ENCODE measurements at places on chromosomes 1 and 21.

DNA sequence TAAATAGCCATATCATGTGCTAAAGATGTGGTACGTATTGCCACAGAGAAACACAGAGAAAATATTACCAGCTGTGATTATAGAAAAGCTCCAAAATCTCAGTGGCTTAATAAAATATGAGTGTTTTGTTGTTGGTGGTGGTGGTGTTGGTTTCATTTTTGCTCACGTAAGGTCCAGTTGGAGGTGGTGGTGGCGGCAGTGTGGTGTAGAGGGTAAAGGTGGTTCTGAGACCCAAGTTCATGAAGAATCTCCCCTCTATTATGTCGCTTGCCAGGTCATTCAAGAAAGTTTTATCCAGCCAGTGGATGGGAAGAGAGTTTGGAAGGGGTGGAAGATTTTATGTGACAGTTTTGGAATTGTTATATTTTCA, 217.6 kb upstream of the SAMSN1 start:
- DNase-seq: no peak

- no peak for DNase-seq
Observed at GRCh38 chr21:18715606-18716005, 312.0 kb upstream of the TMPRSS15 start.

- peak; percentile 34 for DNase-seq
Observed at GRCh38 chr1:58932859-58933598, 149.2 kb upstream of the JUN start.

DNA sequence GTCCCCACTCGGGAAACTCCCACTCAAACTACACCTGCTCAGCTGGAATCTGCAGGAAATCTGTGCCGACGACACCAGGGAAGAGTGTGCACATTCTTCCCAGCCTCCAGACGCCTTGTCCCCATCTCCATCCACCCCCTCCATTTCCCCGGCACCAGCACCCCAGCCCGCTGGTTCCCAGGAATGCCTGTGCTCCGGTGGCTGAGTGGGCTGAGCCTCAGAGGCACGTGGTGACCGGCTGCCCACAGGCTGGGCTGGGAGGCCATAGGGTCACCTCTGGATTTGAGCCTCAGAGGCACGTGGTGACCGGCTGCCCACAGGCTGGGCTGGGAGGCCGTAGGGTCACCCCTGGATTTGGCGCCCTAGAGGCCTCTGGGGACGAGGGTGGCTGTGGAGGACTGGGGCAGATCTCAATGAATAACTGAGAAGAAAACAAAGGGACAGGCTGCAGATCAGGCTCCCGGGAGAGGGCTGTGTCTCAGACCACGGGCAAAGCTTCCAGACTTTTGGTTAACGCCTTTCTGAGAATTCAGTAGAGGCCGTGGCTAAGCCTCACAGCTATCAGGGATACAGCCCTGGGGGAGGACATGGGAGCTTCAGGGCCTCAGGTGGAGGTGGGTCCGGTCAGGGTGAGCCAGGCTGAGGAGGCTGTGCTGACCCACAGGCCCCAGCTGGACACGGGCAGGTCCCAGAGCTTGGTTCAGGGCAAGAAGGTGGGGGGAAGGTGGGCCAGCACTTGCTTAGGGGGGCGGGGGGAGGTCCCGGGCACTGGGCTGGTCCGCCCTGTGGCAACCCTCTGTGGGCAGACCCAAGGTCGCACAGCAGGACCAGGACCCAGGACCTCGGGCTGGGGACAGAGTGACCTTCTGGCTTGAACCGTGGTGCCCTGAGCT, 17.3 kb upstream of the TTLL10 start:
- DNase-seq: no peak

DNA sequence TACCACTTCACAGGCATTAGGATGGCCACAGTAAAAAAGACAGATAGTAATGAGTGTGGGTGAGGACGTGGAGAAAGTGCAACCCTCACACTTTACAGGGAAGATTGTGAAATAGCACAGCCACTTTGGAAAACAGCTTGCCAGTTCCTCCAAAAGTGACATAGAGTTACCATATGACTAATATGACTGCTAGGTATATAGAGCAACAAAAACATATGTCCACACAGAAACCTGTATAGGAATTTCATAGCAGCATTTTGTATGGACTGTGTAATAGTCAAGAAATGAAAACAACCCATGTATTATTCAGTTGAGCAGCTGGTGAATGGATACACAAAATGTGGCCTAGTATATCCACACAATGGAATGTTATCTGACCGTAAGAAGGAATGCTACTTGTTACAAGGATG, 30.4 kb upstream of the LBR start:
- no peak for DNase-seq

DNA sequence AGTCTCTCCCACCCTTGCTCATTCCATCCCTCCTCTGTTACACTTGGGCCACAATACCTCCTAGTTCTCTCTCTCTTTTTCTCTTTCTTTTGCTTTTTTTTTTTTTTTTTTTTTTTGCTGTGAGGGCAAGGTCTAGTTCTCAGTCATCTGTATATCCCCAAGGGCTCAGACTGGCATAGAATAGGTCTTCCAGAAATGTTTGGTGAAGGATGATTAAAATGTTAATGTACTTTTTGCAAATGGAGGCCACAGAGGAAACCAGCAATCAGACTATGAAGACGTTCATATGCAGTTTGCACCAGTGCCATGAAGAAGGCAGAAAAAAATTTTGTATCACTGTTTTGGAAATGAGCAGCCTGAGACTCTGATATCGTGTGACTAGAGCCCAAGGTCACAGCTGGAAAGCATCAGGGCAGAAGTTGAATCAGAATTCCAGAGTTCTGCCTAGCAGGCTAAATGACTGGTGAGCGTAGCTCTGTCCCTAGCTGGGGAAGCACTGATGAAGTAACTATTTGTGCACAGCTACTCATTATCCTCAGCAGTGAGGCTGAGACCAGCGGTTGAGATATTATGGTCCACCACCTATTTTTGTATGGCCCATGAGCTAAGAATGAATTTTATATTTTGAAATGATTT, 186.5 kb downstream of the TGFBR3 start:
- DNase-seq: no peak

- DNase-seq: no peak
Observed at GRCh38 chr21:34576041-34576511, 38.8 kb downstream of the RCAN1 start.

GRCh38 chr21:44064852-44065403, 42.3 kb upstream of the PWP2 start:
- DNase-seq: no peak

GRCh38 chr1:77834771-77835334, 53.6 kb upstream of the NEXN start:
- DNase-seq: no peak

- no peak for DNase-seq
Observed at GRCh38 chr1:168736520-168736919, 7.5 kb upstream of the DPT start.

- DNase-seq: no peak
Observed at GRCh38 chr21:17053321-17053720, 459.5 kb upstream of the CXADR start.

- DNase-seq: no peak
Observed at GRCh38 chr1:3640121-3640837, 9.6 kb downstream of the WRAP73 start.

GRCh38 chr1:146010126-146010738, 11.3 kb downstream of the HJV start:
- no peak for DNase-seq

DNA sequence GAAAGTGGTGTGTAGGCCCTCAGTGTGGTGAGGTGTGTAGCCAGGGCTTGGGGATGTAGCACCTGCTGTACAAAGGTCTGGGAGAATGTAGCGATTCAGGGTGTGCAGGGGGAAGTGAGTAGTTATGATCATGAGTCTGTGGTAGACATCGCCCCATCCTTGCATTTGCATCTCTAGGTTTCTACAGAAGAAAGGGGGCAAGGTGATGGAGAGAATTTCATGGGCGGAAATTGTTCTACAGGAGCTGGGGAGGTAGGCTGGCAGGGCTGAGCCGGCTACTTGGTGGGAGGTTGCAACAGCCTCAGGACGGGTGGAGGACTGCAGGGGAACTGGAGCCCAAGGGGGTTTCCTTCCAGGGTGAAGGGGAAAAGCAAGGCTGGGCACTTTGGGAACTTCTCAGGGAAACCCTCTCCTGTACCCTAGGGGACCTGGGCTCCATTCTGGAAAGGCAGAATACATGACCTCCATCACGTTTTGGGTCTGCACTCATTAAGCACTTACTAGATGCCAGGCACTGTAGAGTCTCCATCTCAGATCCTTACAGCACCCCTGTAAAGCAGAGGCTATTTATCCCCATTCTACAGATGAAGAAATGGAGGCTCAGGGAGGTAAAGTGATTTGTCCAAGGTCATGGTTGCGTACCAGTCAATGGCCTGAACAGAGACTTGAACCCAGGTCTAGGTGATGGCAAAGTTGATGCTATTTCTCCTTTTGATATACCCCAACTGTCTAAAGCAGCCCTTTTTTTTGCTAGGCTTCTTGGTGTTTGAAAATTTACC, 14.5 kb upstream of the TNFRSF1B start:
- DNase-seq: no peak

DNA sequence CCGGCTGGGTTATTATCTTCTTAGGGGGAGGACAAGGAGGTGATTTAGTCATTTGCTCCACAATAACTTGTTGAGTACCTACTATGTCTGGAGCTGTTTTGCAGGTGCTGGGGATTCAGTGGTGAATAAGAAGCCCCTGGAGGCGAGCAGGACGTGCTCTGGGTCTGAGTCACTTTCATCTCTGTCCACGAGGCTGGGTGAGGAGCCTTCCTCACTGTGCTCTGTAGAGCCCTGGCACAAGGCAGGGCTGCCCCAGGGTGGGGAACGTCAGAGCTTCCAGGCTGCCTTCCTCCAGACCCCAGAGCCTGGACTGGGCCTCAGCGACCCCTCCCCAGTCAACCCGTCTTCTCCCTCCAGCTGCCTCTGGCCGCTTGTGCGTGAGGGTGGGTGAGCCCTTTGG, 2.5 kb upstream of the PADI6 start:
- no peak for DNase-seq

GRCh38 chr1:199109160-199109559, 470.3 kb downstream of the PTPRC start:
- DNase-seq: no peak

GRCh38 chr1:205286335-205286950, 35.1 kb downstream of the NUAK2 start:
- peak; percentile 94 for DNase-seq

GRCh38 chr21:29423099-29423870, 124.6 kb downstream of the BACH1 start:
- DNase-seq: no peak

DNA sequence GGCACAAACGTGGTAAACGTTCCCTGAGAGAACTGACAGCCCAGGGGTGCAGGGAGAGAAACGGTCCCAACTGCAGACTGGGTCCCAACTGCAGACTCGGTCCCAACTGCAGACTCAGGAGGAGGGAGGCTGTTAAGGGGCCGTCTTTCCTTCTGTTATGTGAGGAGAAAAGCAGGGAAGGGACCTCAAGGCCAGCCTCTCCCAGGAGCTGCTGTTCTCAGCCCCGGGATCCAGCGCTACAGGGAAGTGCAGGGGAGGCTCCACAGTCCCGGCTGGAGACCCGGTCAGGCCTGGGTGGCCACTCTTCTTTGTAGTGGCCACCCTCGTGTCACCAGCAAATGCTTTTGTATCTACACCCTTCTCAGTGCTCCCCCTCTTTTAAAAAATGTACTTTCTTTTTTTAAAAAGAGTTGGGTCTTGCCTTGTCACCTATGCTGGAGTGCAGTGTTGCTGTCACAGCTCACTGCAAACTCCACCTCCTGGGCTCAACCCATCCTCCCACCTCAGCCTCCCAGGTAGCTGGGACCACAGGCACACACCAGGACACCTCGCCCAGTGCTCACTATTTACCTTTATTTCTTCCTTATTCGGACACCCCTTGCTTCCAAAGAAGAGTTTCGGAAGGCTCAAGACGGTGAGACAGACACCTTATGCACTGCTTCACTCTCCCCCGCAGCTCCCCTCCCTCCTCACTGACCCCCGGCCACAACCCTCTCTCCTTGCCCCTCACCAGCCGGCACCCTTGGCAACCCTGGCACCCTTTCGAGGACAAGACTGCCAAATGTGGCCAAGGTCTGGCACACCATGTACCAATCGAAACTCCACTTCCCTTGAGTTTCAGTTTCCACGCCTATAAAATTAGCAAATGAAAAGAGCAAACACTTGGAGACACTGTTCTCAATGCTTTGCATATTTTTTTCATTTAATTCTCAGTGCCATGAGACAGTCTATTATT, 21.8 kb downstream of the CAPN2 start:
- no peak for DNase-seq

DNA sequence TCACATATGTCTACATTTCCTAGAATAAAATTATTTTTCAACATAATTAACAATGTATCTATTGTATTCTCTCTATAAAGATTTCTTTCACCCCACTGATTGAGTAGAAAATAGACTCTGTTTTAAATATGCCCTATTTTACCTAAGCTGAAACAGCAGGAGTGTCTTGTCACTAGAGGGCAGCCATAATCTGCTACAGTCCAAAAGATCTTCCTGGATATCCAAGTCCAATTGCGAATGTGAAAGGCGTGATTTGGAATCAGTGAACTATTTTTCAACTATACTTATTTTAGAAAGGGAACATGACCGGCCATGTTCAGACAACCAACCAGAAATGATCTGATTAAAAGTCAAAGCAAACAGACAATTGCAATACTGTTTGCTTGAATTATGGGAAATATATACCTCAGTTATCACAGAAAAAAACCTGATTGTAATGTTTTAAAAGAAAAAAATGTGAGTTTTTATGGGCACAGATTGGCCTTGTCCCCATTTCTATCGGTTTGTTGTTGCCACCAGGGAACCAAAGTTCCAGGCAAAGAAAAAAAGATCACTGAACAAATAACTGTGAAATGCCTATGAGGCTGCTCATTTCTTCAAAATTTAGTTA, 1211.0 kb upstream of the ADGRL4 start:
- no peak for DNase-seq

GRCh38 chr1:155051342-155051776, 243 bp downstream of the ADAM15 start:
- DNase-seq: no peak

GRCh38 chr1:220235462-220235861, 36.8 kb downstream of the RAB3GAP2 start:
- DNase-seq: no peak

GRCh38 chr1:179958359-179958758, 3.7 kb downstream of the CEP350 start:
- no peak for DNase-seq

Measured in activated CD4-positive, alpha-beta memory T cell treated with anti-CD3 and anti-CD28 coated beads, Interleukin-2, amount 10 ng/mL, durations not matched to agents 7 days and 5 days (primary cell).